ENCODE measurements at places on chromosomes 1 and 21.

DNA sequence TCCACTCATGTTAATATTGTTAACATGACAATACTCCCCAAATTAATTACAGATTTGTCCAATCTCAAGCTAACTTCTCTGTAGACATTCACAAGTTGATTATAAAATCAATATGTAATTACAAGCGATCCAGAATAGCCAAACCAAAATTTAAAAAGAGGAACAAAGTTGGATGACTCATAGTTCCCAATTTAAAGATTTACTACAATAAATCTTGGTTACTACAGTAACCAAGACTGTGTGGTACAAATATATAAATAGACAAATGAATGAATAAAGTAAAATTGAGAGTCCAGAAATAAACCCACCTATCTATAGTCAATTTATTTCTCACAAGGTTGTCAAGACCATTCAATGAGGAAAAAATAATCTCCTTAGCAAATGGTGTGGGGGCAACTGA lies 7.1 kb upstream of the KRTAP10-4 start:
- no peak for DNase-seq

GRCh38 chr1:29800522-29800956 lies 564.2 kb downstream of the PTPRU start:
- DNase-seq = no peak

DNA sequence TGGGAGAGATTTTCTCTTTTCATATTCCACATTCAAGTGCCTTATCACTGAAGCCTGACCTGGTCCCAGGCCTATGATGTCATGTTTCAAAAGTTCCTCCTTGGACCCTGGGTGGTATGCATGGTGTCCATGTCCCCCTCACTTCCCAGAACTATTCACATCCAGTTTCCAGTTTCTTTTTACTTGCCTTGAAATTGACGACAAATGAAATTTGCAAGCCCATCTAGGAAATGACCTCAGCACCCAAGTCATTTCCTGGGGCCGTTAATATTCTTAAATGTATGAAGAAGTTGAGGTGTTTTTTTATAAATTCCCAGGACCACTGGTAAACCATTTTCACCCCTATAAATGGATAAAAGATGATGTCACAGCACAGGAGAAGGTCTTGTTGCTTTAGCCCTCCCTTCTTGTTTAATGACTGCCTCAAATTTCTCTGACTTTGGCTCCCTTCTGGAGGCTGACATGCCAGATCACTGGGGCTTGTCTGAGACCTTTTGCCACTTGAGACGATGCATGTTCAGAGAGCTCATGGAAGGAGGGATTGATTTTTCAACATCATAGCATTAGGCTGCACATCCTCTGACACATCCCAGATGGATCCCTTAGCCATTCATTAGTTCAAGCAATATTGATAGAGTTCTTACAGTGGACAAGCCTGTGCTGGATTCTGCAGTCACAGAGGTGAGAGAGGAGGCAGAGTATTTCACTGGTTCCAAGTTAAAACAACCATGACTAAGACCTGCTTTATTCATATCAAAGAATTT lies 221.3 kb downstream of the PLPP3 start:
- no peak for DNase-seq

- no peak for DNase-seq
These were observed 15.3 kb upstream of the OR6K3 start for GRCh38 chr1:158735848-158736247.

DNA sequence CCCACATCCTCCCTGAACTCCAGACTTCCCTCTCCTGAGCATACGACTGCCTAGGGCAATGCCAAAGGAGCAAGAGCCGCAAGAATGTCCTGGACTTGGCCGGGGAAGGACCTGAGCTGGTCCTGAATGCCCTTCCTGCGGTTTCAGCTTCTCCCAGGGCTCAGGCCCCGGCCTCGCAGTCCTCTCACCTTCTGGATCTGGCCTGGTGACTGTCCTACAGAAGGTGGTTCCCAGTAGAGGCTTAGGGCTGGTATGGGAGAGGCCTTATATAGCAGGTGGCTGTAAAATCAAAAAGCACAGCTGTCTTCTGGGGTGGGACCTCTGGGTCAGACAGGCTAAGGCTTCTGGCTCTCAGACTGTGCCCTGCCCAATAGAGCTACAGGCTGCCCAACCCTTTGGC lies at the start of gene LYPD8:
Gene LYPD8 (minus strand): TSS at position 243 of the 400 bp plus-strand sequence. CDS start 4,678 bp downstream, outside the sequence.
- DNase-seq = no peak

- DNase-seq = no peak
These were observed 121.6 kb upstream of the IRF2BP2 start for GRCh38 chr1:234731569-234732085.

GRCh38 chr1:6491081-6491449 lies 402 bp downstream of the PLEKHG5 start:
- no peak for DNase-seq

- DNase-seq = no peak
These were observed 61.9 kb downstream of the TBCE start for GRCh38 chr1:235429143-235429542.

DNA sequence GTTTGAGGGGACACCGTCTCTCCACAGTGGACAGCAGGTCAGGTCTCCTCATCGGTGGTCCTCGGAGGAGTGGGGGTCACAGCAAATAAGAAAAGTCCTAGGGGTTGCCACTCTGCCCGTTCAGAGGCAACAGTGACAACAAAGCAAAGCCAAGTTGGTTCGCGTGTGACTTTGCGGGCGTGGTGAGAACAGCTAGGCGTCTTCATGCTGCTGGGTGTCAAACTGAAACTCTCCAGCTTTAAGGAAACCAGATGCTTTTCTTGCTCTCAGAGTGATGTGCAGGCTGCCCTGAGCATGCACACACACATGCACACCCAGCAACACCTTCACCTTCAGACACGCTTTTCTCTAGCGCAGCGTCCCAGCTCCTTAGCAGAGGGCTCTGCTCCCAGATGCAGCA lies 70.1 kb upstream of the ARHGEF16 start:
- DNase-seq = no peak

DNA sequence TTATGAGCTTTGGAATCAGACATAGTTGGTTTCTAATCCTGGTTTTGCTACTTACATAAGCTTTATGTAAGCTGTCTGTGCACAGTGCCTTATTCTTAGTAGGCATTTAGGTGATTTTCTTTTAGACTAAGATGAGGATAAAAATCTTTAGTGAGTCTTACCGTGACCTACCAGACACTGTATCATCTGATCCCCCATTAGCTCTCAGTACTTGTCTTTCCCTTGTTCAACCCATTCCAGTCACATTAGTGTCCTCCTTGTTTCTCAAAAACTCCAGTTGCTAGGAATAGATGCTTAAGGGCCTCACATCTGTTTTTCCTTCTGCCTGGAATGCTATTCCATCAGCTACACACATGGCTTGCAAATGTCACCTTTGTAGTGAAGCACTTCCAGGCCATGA lies 18.8 kb downstream of the PPP1R12B start:
- DNase-seq = peak; percentile 58

DNA sequence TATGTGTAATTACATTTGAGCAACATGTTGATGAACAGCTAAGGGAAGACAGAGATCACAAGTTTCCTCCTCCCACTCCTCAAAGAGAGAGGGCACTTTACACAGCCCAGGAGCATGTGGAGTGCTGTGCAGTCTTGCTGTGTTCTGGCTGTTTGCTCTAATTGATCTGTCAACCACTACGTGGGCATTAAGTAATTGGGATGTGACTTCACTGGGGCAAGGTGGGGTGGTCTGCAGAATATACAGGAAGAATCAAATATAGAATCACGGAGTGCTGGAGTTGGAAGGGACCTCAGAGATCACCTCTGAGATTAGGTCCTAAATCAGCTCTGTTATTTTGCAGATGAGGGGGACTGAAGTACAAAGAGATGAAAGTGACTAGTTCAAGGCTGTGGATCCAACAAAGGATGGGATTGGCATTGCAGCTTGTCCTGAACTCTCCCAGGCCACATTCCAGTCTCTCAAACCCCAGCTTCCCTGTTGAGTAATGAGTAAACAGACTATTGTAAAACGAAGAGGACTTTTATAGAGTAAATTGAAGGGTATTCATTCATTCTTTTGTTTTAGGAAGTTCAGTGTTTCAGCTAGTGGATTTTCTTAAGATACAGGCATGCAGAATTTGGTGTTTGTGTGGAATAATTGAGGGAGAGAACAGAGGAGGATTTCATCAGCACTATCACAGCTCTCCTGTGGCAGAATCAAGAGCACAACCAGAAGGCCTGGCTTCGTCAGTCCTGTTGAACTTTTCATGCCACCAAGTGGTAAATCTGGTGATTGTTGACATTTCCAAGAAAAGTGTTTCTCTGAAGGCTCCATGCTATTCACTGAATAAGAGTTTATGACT lies 22.4 kb downstream of the NOS1AP start:
- no peak for DNase-seq

DNA sequence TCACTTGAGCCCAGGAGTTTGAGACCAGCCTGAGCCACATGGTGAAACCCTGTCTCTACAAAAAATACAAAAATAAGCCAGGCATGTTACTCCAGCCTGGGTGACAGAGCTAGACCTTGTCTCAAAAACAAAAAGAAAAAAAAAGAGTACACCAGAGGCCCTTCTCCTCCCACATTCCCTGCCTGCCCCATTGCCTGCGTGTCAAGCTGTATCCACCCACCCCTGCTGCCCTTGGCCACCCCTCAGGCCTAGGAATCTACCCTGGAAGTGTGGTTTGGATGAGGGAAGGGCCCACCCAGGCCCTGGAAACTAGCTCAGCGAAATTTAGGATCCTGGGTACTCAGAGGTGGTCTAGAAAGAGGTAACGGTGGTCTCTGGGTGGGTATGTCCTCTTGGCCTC lies 25.7 kb upstream of the WASF2 start:
- no peak for DNase-seq

DNA sequence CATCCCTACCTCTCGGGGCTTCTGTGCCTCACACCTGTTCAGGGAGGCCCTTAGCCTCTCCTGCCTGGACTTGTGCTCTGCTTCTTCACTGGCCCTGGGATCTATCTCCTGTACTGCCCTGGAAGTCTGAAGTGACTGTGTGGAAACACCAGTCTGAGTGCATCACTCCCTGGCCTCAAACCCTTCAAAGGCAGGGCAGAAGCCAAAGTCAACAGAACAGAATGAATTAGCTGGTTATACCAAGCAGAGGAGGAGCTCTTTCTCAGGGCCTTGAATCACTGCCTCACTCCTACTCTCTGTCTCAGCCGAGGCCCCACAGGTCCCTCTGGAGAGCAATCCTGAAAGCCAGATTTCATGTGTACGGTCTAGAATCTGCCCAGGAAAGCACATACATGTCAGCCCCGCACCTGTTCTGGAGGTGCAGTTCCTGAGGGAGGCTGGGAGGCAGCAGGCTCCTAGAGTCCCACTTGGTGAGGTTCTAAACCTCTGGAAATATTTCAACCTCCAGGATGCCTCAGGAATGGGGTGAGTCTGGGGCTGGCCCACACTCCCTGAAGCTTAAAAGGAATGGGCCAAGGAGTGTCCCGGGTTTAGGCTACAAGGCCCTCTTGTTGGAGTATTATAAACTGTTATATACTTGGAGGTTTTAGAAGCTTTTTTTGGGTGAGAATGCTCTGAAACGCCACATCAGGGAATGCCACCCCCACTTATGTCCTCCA lies 98.3 kb downstream of the ABCA4 start:
- DNase-seq = peak; percentile 78

- peak; percentile 80 for DNase-seq
These were observed 100.7 kb upstream of the TSPAN2 start for GRCh38 chr1:115189814-115190539.

GRCh38 chr1:179818260-179818659 lies 59.3 kb downstream of the TOR1AIP2 start:
- no peak for DNase-seq

- no peak for DNase-seq
These were observed 1.0 kb upstream of the JAK1 start for GRCh38 chr1:64967381-64967780.

DNA sequence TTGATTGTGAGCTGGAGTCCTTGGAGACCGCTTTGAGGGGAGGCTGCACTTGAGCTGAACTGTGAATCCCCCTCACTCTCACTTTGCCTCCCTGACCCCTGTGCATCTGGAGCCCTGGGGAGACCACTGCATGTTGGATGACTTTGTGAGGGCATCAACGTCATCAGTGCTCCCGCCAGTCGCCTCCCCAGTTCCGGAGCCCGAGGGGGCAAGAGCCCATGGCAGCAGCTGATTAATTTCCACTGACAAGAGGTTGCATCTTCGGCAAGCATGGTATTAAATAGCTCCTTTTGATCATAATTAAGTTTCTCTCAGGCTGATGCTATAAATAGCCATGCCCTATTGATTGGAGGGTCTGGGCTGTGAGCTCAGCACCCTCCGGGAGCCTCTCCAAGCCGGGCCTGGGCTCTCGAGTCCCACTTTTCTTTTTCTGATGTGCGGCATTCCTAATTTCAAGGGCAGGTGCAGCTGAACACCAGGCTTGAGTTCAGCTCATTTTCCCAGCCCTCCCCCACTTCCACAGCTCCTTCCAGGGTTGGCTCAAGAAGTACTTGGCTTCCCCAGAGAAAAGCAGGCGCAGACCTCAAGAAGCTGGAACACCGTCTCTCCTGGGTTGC lies 33.2 kb downstream of the KCND3 start:
- DNase-seq = no peak

DNA sequence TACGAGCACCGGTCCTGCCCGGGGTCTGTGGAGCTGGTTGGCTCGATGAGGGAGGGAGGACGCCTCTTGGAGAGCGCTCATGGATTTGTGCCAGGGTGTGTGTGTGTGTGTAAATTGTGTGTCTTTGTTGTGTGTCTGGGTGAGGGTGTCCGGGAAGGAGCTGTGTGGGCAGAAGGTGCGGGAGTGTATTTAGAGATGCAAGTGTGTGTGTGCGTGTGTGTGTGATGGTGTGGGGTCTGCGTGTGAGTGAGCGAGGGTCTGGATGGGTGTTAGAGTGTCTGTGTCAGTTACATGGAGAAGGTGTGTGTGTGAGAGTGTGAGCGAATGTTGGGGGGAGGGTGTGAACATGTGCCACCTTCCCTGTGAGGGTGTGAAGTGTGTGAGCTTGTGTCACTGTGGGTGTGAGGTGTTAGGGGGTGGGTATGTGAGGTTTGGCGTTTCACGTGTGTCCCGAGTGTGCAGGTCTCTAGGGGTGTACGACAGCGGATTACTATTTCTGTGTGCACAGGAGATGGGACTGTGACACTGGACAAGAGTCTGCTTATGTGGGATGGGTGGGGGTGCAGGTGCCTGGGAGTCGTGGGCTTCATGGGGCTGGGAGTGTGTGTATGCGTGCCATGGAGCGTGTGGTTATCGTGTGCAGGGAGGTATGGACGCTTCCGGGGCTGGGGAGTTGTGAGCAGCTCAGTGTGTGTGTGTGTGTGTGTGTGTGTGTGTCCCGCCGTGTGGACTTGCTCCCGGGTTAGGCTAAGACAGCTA lies 880 bp downstream of the IGSF21 start:
- no peak for DNase-seq

DNA sequence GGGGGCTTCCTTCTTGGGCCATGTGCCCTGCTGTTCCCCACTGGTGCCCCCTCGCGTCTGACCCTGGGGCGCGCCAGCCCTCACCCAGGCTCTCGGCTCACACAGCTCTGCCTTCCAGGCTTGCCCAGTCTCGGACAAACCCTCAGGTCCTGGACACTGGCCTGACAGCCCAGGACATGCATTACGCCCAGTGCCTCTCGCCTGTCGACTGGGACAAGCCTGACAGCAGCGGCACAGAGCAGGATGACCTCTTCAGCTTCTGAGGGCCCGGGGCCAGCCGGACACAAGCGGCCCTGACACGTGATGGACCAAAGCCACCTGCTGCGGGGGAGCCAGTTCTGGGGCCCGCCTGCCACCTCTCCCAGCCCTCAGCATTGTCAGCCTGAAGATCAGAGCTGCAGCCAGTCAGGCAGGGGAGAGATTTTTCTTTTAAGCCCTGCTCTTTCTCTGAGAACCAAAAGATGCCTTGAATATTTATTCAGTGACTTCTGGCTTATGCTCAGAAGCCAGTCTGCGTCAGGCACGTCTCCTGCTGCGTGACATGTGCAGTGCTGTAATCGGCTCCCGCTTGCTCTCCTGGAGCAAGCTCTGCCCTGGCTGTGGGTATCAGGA lies 23.4 kb downstream of the LDLRAP1 start:
- DNase-seq = peak; percentile 82

- DNase-seq = no peak
These were observed 3.6 kb upstream of the GPR61 start for GRCh38 chr1:109535971-109536491.
